NCI-H2081 treated with DMSO at 0.1 percent for 48 hours (cell line): ENCODE measurements at places on chromosomes 12 and 14.

- DNase-seq, result no peak
Observed at GRCh38 chr12:29081101-29081500, 68.0 kb upstream of the FAR2 start.

GRCh38 chr12:81962126-81962856 is 203.1 kb upstream of the PPFIA2 start:
- DNase-seq, result no peak

DNA sequence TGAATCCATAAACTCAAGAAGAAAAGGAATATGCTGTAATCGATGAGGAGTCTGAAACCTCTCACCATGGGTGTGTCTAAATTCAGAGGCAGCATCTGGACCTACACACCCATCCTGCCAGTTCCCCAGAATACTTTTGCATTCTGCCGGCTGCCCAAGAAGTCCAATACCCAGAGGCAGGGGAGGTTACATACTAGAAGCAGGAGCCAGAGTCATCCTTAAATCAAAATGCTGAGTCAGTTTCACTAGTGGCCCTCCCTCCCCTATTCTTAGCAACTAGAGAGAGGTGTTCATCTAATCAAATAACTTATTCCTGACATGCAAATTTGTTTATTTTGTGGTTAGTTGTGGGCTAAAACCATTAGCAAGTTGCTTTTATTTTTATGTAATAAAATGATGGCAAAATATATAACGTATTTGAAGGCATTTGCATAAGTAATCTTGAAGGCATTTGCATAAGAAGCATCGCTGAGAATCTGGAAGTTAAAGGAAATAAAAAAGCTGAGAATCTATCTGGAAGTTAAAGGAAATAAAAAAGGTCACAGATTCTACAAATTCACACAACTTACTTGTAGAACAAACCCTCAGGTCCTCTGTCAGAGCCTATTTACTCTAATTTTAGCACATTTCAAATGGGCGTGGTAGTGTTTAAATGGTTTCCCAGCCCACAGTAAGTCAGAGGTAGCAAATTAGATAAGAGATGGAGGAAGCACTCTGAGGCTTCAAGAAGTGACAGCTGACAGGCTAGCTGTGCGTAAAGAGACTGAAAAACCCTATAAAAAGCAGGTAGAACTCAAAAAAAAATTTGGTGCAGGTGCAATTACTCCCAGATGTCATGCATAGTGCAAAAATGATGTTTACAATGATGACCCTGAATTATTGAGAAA is 7.8 kb downstream of the BHLHE41 start:
- no peak for DNase-seq

DNA sequence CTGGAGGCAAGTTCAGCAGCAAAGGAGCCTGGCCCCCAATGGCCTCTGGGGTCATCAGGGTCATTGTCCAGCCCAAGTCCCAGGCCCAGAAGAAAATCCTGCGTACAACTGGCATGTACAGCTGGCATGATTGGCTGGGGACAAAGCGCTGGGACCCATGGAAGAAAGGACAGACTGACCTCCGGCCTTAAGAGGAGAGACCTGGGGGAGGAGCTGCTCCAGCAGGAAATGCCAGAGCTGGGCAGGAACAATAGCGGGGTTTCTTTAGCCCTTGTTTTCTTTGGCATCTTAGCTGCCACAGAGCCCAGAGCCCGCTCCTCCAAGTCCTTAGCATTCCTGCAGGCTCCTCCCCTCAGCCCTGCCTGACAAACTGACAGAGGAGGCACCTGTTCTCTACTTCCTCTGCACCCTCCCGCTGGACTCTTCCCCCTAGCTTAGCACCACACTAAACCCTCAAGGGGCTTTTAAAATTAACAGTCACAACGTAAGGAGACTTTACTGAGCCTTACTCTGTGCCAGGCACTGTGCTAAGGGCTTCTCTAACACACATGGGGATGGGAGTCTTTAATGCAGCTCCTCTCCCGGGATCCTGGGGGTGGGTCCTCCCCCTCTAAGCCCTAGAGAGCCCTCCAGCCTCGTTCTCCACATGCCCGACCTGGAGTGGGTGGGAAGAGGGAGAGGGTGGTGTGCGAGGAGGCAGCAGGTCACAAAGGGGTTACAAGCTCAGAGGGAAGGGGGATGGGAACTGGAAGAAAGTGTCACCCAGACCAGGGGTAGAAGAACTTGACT is 1.8 kb upstream of the AQP5 start:
- no peak for DNase-seq

DNA sequence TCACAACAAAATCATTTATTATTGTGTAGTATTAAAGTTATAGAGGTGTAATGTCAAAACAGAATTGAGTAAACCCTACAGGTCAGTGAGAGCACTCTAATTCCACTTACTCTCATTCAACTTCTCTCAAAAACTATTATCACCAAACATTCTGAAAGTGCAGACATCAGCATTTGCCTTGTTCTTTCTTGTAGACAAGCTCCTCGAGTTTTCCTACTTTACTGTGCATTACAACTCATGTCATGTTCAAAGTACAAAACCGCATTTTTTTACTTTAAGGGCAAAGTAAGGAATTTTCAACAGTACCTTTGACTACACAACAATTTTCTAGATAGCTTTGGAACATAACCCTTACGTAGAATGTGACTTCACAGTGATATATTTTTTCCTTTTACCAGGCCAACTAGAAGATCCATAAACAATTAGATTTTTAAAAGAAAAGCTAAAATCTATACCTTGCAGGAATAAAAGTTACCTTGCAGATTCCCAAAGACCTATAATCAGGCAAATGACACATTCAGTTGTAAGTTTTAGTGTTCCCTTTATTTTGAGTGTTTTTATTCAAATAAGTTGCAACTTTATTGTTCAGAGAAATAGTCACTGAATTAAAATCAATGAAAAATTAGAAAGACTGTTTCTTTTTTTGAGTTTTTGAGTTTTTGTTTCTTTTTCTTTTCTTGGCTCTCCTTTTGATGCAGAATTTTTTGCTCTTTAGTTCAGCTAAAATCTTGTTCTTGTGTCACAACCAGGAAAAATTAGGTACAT is 12.7 kb upstream of the USP15 start:
- no peak for DNase-seq

DNA sequence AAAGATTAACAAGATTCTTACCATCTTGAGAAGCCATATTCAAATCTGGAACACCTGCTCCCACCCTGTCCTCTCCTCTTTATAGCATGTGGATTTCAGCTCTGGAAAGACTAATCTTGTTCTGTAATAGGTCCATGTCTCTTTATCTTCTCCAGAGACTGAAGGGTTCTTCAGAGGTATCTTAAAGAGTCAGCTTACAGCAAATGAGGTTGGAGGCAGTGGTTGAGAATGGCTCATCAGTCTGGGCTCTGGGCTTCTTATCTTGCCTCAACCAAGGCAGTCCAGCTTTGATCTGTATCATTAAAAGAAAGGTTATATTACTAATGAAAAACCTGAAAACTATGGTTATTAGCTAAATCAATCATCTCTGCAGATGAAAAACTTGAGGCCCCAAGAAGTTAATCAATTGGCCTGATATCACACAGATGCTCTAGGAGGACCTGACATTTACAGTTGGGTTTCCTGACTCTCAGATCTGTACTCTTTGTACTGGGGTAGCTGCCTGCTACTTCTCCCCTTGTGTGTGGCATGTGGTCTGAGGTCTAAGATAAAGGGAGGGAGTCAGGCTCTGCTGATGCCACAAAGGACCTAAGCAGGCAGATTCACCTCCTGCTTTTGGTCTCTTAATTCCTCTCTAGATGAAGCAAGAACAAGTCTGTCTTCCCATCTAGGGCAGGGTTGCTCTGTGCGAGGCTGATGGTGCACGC is 1.7 kb upstream of the AKAP6 start:
- DNase-seq, result no peak
